ENCODE measurements at places on chromosomes 13 and 19.

- peak; percentile 10 for DNase-seq
These were observed 232.0 kb downstream of the B3GLCT start for GRCh38 chr13:31431722-31432137.

DNA sequence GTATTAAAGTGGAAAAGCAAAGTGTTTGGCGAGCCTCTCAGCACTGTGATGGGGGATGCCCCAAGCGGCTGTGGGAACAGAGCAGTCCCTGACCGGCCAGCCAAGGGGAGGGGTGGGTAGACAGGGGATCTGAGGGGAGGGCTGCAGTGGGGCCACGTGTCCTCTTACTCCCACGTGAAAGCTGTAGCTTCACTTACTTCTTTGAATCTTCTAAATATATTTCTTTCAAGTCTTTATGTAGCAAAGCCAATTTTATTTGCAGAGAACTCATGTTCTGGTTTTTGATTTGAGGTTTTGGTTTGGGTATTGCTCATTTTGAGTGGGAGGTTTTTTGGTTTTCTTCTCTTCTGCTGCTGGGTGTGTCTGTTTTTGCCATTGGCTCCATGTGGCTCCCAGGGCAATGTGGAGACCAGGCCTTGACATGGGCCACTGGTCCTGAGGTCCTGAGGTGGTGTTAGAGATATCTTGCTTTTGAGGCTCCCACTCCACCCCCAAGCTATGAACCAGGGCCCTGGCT, 17.7 kb upstream of the OVOL3 start:
- no peak for DNase-seq

GRCh38 chr13:79458436-79458835, 22.5 kb upstream of the NDFIP2 start:
- DNase-seq: no peak

DNA sequence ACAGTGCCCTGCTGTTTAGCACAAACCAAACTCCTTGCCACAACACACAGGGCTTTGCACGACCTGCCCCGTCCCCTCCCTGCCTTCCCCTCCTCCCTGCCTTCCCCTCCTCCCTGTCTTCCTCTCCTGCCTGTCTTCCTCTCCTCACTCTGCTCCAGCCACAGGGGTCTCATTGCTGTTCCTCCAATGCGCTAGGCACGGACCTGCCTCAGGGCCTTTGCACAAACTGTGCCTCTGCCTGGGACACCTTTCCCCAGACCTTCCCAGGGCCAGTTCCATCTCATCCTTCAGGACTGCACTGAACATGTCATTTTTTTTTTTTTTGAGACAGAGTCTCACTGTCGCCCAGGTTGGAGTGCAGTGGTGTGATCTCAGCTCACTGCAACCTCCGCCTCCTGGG, 1.8 kb upstream of the CREB3L3 start:
- no peak for DNase-seq

DNA sequence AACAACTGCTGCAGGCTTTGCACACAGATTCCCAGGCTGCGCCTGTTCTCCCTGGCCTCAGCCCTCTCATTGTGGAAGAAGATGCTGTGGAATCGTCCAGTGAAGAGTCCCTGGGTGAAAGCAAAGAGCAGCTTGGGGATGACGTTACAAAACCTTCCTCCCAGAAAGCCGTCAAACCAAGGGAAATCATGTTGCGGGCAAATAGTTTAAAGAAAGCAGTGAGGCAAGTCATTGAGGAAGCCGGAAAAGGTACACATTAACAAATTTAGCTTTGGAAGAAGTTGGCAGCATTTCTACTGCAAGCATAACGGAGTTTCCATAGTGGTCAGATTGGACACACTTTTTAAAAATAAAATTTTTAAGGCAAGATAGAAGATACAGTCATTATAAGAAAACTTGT, 82.9 kb upstream of the AKAP11 start:
- DNase-seq: no peak

DNA sequence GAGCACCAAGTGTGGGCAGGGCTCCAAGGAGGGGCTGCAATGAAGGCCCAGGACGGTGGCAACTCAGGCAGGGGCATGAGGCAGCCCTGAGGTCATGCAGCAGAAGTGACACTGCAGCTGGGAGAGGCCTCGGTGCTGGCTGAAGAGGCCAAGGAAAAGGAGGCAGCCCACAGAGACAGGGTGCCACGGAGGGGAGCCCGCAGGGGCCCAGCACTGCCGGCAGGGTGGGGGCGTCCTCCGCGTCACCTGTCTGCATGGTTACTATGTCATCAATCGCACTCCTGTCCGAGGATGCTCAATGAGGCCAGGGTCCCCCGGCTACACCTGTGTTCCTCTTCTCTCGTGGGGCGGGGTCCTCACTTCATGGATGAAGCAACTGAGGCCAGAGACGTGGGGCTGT, 123.1 kb downstream of the TUBA3C start:
- DNase-seq: no peak
